Activated CD8-positive, alpha-beta memory T cell treated with anti-CD3 and anti-CD28 coated beads for 1 hour (primary cell): ENCODE measurements at places on chromosomes 5 and 9.

- DNase-seq: peak; percentile 46
Measured at GRCh38 chr9:96619491-96620180, at the start of gene CDC14B. Gene CDC14B (minus strand): TSS chr9:96619843. CDS start chr9:96619378, 465 bp downstream.

DNA sequence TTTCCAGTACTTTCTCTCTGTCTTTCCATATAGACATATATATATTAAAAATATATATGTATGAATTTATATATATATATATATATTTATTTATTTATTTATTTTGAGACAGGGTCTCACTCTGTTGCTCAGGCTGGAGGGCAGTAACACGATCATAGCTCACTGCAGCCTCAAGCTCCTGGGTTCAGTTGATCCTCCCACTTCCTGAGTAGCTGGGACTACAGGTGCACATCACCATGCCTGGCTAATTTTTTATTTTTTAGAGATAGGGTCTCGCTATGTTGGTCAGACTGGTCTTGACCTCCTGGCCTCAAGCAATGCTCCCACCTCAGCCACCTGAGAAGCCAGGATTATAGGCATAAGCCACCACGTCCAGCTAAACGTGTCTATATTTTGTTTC is 210.1 kb downstream of the CD180 start:
- DNase-seq: no peak

DNA sequence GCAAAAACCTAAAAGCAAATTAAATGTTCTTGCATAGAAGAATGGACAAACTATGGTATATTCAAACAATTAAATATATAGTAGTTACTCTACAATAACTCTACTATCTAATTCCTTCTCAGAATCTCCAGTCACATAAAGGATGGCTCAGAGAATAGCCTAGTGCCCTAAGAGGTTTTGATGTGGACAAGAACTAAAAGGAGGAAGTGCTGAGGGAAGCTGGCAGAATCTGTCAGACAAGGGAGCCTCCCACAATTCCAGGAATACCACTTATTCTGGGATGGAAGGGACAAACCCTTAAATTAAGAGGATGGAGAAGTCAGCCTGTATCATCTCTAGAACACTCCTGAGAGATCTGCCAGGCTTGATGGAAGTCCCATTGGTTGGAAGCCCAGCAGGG is 30.4 kb downstream of the TNFSF8 start:
- no peak for DNase-seq

DNA sequence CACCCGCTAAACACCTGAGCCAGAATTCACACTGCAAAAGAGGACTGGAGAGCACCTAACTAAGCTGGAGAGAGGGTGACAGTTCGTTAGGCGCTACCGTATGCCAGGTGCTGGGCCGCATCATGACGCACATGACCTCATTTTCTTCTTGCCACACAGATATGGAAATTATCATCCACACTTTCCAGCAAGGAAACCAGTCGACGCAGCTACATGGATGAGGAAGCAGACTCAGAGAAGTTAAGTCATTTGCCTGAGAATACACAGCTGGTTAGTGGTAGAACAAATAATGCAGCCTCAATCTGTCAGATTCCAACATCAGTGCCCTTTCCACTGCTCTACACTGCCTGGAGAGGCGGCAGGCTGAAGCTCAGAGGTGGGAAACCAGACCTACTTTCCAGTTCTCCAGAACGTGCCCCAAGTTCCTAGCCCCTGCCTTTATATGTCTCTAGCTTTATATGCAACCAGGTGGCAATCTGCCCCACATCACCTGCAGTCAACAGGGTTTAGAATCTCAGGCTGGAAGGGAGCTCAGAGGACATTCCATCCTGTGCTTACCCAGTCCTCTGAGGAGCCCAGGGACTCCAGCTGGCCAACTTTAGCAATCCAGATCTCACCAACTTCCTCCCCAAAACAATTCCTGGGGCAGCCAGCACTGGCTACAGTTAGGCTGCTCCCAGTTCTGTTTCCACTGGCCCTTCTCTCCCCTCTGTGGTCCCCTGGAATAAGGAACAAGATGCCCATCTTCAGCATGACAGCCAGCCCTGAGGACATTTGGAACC is 8.8 kb downstream of the TNIP1 start:
- DNase-seq: no peak

DNA sequence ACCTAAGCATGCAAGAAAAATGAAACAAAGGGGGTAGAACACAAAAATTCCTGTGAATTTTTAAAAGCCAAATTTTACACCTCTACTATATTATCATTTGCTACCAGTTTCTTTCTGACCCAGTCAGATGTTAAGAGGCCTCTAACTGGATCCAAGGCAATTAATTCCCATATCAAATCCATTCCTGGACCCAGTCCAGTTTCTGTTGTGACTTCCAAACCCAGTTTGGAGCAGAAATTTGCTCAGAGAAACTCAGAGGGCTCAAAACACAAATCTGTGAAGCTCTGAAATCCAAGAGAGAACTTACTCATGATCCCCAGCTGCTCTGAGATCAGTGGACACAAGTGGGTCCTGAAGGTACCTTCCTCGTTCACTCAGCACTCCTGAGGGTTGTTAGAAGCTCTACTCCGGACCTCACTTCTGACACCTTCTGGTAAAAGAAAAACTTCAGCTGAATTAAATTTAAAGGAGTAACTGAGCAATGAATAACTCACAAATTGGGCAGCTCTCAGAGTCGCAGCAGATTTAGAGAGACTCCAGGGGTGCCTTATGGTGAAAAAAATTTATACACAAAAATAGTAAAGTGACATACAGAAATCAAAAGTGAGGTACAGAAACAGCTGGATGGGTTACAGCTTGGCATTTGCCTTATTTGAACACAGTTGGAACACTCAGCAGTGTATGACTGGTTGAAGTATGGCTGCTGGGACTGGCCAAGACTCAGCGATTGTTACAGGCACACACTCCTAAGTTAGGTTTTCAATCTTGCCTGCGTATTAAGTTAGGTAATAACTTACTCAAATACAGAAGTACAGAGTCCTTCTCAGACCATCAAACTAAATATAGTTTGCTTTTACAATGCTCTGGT is 32.4 kb downstream of the INSL4 start:
- DNase-seq: no peak

DNA sequence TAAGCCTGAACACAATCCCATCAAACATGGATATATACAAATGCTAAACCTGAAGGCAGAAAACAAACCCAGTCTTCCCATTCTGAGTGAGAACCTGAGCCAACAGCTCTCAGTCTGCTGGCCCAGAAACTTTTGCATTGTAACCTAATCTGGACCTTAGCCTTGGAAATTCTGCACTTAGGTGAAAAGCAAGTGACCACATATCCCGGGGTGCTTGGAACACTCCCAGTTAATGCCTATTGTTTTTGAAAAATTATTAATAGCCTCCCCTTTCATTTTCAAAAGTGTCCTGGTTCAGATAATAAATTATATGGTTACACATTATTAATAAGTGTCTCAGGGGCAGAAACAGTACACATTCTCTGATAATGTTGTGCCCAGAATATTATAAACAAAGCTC is 228.3 kb upstream of the TARS1 start:
- DNase-seq: no peak

DNA sequence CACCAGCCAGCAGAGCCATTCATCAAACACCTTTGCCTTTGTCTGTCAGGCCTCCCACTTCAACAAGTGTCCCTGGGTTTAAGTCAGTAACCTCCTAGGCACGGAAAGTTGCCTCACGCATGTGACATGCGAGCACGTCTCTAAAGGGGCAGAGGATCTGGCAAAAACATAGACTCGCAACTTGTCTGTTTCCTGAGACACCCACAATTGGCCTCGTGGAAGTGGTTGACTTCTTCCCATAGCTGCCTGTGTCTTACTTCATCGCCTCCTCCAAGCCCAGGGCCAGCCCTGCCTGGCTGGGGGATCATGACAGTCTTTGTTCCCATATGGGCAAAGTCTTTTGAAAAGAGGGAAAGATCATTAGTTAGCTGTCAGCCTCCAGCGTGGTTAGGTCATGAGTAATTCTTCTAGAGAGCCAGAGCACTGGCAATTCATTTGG is 35.5 kb upstream of the GLRX start:
- DNase-seq: no peak

DNA sequence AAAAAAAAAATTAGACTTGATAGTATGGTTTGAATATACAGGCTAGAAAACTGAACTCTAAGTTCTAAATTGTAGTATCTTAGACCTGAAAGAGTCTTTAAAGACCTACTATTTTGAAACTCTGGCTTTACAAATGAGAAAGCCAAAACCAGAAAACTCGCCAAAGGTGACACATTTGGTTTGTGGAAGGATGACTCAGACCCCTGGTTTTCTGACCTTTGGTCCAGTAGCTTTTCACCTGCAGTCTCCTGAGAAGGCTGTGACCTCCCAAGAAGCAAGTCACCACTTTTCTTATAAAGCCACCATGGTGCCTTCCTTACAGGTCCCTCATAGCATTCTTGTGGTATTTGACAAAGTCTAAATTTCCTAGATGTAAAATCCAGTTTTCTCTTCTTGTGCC is 102.1 kb upstream of the CEP78 start:
- no peak for DNase-seq

- DNase-seq: no peak
Measured at GRCh38 chr9:95092262-95093072, 225.0 kb downstream of the FANCC start.

DNA sequence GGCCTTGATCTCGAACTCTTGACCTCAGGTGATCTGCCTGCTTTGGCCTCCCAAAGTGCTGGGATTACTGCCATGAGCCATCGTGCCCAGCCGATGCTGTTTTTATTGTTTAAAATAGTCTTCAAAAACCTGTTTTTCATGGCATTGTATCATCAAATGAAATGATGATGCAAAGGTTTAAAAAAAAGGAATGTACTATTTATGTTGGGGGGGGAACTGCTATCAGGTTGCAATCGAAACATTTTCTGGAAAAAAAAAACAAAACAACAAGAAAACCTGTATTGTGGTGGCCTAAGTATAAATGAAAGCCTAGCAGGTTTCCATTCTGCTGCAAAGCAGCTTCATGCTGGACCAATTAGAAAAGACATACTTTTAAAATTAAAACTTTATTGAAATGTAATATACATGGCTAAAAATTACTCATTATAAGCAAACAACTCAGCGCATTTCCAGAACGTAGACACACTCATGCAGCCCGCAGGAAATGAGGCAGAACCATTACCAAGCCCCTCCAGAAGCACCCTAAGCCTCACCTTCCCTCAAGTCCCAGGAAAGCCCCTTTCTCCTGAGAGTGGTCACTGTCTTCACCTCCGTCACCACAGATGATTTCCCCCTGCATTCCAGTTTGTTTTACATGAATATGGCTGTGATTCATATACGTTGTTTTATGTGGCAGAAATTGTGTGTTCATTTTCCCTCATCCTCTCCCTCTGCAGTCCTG is 19.0 kb downstream of the GPR107 start:
- DNase-seq: no peak

DNA sequence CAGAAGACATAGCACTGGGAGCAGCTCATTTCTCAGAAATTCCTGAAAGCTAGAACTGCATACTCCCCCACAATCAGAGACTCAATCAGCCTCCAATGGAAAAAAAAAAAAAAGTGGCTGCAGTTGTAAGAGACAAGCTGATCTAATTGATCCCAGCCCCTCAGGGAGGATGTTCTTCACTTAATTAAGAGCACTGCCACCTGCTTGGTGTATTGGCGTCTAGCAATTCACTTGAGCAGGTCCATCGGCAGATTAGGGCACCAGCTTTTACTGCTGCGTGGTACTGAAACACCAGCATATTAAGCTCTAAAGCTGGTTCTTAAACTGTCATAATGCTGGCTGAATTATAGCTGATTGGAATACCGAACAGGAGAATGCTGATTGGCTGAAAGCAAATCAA is 1890.1 kb upstream of the WWC1 start:
- DNase-seq: no peak

GRCh38 chr5:81398741-81399140 is 4.8 kb upstream of the ACOT12 start:
- no peak for DNase-seq

DNA sequence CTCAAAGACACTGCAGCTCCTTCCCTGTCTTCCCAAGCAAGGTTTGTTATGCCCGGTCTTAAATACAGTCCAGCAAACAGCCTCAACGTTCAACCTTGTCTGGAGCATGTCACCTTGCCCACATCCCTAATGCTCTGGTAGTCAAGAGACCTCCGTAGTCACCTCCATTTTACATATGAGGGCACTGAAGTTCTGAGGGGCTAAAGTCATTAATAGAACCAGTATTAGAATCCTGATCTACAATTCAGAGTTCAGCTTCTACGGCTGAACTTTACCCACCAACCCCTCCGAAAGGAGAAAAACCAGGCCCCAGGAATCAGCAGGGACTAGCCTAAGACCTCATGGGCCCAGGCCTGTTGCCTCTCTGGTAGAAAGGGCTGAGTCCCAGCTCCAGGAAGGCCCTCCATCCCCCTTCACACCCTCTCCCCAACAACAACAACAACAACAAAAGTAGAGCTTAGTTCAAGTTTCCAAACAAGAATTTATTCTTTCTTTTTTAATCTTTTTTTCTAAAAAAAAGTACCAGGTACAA is 795 bp upstream of the STOML2 start:
- no peak for DNase-seq

GRCh38 chr5:141850786-141851185 is 27.4 kb downstream of the PCDH1 start:
- no peak for DNase-seq

GRCh38 chr5:172178991-172179989 is 8.7 kb downstream of the STK10 start:
- no peak for DNase-seq

DNA sequence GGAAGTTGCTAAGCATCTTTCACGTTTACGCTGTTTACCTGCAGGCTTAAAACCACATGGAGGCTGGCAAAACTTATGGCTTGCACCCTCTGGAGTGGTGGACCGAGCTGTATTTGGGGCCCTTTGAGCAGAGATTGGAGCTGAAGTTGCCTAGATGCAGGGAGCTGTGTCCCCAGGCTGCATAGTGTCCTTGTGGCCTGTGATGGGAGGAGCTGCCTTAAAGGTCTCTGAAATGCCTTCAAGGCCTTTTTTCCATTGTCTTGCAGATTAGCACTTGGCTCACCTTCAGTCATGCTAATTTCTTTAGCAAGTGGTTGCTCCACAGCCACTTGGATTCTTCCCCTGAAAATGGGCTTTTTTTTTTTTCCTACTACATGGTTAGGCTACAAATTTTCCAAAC is 81.5 kb upstream of the CHD1 start:
- DNase-seq: no peak

DNA sequence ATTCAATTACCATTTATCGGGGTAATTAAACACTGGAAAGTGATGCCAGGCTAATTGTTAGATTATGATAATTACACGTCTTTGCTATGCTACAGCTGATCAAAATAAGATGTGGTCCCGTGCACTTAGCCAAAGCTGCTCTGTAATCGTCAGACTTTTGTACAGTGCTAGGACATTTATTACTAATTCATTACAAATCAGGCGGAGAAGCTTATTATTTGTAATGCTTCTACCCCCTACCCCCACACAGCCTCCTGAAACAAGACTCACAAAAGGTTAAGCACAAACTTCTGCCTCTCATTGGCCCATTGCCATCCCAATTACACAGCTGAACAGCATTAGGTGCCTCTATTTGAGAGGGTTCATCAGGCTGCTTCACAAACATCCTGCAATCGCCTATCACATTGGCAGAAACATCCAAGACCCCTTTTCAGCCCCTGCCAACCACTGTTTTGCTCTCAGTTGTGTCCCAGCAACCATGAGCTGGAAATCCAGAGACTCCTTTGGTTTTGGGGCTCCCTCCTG is 232.7 kb downstream of the EFNA5 start:
- no peak for DNase-seq

GRCh38 chr9:107540164-107540561 is 50.6 kb upstream of the KLF4 start:
- no peak for DNase-seq
